ENCODE measurements at places on chromosomes 2 and 18.

- DNase-seq: no peak
These were observed 359.6 kb downstream of the MEIS1 start for GRCh38 chr2:66794551-66794950.

- DNase-seq: no peak
These were observed 14.4 kb upstream of the SALL3 start for GRCh38 chr18:78965260-78965659.

- no peak for DNase-seq
These were observed 20.2 kb downstream of the GREB1L start for GRCh38 chr18:21262244-21262643.

GRCh38 chr2:221104361-221104811, 467.7 kb downstream of the EPHA4 start:
- DNase-seq: no peak

DNA sequence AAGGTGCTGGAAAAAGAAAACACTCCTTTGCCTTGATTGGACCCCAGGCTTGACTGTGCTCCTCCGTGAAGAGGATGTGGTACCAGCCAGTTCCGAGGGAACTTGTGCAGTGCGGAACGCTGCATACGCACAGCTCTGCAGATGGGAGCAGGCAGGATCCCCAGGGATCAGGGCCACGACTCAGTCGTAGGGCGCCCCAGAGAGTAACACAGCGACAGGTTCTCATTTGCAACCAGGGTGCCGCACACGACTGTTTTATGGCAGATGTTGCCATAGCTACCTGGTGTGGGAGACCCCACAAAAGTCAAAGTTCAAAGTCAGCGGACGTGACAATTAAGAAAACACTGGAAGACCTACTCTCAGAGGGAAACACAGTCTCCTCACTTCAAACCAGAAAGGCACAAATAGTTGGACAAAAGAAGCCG, 779 bp downstream of the MALL start:
- no peak for DNase-seq

DNA sequence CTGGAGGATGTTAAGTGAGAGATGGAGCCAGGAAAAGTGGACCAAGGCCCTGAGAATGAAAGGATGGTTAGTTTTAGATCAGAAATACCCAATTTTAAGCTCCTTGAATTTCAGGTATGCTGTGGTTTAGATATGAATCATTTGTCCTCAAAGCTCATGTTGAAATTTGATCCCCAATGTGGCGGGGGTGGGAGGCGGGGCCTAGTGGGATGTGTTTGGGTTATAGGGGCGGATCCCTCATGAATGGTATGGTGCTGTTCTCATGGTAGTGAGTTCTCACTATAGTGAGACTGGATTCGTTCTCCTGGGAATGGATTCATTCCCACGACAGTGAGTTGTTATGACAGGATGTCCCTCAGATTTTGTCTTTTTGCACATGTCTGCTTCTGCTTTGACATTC, 11.4 kb downstream of the MYO5B start:
- no peak for DNase-seq

GRCh38 chr2:134308474-134309385, 54.9 kb downstream of the MGAT5 start:
- no peak for DNase-seq

GRCh38 chr2:172179045-172179701, 76.5 kb upstream of the DLX2 start:
- DNase-seq: no peak

DNA sequence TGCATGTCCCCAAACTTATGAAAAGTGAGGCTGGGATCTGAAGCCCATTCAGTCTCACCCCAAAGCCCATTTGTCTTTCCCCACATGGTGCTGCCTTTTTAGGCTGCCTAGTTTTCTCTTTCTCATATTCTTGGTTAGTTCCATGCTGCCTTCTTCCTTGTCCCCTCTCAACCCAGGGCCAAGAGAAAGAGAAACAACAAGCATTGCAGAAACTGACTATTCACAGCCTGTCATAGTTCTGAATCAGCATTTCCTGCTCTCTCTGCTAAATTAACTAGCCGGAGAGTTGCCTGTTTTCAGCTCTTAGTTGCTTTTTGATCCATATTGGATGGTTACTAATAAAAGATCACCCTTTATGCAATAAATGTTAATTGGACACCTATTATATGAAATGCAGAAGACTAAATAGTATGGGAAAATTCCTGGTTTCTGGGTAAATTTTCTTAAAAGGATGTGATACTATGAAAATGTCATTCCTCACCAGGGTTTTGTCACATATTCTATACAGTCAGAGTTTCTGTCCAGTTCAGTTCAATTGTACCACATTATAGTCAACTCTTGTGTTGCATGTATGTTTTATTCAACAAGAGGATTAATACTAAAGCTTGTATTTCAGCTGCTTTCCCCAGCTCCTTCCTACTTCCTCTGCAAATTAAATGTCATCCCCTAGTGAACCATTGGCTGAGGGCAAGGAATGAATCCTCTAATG, 246.5 kb downstream of the GALR1 start:
- DNase-seq: no peak

- DNase-seq: no peak
These were observed 589.0 kb upstream of the ACVR2A start for GRCh38 chr2:147255812-147256211.

DNA sequence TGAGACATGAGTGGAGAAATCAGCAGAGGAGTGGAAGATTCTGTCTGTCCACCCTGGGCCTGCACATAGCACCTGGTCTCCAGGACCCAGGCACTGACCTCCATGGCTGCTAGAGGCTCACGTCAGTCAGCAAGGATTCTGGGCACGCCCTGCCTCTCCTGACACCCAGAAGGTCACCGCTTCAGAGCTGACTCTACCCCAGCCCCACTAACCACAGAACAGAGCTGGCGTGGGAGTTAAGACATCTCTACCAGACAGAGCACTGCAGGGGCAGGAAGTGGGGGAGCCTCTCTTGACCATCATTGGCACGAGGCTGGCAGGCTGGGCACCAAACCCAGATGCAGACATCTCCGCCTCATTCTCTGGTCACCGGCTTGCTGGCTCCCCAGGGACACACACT, 3.0 kb downstream of the ADCY3 start:
- DNase-seq: no peak

DNA sequence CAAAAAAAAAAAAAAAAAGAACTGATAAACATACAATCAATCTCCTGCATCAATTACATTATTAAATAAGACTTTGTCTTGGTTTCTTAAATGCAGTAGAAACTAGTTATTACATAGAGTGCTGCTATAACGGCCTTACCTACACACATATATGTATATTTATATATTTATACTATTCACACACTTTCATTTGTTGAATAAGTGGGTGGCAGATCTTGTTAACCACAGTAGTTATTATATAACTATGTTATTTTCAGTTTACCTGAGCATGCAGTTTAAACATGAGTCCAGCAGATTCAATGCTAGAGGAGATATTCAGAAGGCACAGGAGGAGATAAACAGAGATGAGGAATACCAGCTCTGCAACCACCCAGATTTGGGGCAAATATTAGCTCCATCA, 81.5 kb upstream of the CD226 start:
- DNase-seq: no peak

- DNase-seq: no peak
These were observed 6.3 kb downstream of the STARD7 start for GRCh38 chr2:96202152-96202854.

DNA sequence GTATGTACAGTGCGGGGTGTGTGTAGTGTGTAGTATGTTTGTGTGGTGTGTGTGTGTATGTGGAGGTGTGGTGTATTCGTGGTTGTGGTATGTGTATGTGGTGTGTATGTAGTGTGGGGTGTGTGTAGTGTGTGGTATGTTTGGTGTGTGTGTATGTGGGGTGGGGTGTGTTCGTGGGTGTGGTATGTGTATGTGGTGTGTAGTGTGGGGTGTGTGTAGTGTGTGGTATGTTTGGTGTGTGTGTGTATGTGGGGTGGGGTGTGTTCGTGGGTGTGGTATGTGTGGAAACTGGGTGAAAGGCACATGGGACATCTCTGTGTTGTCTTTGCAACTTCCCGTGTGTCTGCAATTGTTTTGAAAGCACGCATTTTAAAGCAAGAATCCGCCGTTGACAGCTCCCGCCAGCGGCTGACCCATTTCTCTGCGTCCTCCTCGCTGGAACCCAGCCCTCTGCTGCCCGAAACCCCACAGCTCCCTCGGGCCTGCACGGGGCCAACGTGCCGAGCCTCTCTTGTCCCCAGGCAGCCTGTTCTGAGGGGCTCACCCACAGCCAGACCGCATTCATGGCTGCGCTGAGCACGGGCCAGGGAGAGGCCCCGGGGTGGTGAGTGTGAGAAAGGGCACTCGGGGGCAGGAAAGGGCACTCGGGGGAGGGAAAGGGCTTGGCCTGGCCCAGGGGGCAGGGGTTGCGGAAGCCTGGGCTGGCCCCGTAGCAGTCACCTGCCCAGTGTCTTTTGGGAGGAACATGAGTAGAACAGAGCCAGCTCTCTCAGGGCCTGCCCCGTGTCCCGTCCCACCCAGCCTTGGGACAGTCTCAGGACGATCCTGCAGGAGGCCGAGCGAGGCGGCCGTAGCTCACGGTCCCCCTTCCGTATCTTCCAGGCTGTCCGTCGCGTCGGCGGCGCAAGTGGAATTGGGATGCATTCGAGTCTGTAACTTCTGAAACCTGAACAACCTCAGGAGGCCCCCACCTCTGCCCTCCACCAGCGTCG, 61.4 kb downstream of the TWIST2 start:
- DNase-seq: no peak

DNA sequence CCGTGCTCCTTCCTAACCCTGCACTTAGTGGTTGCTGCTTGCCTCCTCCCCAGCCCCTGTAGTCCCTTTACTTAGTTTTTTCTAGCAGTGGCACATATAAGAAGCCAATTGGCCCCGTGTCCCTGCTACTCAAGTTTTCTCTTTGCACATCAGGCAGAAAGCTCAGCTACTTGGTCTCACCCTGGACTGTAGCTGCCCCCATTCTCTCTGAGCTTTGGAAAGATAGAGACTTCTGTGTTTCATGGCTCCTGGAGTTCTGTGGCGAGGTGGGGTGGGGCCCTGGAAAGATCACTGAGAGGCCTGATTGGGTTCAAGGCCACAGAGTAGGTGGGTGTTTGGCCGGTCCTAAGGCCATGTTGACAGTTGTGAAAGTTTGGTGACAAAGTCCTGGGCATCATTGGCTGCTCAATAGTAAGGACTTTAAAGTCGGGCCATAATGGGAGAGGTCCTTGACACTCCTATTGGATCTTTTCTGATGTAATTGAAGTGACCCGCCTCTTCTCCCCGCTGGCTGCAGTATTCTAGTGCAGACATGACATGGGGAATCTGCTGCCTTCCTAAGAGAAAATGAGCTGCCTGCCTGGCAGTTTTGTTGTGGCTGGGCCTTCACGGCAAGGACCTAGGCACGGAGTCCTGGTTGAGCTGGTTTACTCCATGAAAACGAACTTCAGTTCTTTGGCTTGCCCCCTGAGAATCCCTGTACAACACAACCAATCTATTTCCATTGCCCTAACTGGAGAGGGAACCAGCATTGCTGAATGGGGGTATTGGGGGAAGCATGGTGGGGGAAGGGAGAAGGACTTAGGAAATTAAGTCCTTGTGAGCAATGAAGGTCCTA, 26.2 kb upstream of the CYP27A1 start:
- DNase-seq: no peak

DNA sequence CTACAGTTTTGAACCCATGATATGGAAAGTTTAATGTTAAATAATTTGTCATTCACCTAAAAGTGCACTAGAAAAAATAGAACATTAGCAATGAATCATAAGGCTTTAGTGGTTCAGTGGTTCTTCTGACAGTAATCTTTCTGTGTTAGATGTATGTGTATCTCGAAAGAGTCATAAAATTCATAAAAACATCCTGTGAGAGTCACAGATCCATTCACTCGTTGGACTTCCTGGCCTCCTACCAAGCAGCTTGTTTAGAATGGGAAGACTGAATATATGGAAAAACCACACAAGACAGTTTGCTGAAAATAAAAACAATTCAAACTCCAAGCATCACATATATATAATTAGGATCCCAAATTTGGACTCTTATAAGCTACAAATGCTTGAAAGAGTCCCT, 34.8 kb downstream of the ADNP2 start:
- no peak for DNase-seq

DNA sequence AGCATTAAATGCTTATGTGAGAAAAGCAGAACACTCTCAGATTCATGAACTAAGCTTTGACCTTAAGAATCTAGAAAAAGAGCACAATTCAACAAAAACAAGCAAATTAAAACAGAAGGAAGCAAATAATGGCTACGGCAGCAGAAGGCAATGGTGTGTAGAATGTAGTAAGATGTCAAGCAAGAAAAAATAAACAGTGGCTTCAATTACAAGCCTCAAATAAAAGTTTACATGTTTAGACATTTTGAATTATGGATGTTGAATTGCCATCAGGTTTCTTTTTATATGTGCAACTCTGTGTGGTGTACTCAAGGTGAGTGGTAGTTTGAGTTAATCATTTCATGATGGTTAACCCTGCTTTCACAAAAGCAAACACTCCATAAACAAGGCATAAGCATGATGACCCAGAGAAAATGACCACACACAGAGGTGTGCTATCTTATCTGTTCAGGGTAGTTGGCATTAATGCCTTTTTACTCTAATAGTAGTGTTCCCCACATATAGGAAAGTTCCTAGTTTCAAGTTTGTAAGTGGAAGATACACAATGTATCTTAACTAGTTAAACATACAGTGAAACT, 207.1 kb downstream of the FIGN start:
- DNase-seq: no peak

DNA sequence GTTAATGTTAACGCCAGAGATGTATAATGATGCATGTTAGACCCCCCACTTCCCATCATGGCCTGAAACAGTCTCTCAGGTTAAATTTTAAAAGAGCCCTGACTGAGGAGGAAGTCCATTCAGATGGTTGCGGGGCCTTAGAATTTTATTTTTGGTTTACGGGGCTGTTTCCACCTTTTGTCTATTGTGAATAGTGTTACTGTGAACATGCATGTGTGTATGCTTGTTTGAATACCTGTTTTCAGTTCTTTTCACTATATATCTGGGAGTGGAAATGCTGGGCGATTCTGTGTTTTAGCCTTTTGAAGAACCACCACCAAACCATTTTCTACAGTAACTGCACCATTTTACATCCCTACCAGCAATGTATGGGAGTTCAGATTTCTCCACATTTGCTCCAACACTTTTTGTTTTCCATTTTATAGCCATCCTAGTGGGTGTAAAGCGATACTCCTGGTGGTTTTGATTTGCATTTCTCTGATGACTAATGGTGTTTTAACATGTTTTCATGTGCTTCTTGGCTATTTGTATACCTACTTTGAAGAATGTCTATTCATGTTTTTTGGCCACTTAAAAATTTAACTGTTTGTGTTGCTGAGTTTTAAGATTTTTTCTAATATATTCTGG, 133.0 kb downstream of the MYO3B start:
- no peak for DNase-seq

GRCh38 chr2:85221067-85221691, 88.0 kb downstream of the TCF7L1 start:
- no peak for DNase-seq

DNA sequence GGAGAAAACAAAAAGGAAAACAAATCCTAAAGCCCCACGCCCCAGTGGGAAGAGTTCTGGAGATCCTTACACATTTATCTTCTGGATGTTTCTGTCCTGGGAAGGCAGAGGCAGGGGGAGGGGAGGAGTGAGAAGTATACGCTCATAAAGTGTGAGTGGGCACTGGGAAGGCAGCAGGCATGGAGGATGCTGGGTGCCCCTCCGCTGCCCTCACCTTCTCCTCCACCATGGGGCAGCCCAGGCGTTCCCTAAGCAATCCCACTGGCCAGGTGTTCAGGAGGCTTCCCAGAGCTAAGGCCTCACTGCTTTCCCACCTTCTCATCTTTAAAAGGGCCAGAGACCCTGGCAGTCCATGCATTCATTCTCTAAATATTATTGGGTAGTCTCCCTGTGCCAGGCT, 112.0 kb upstream of the SMAD2 start:
- no peak for DNase-seq

GRCh38 chr2:235486729-235487128, 7.1 kb upstream of the AGAP1 start:
- DNase-seq: no peak

GRCh38 chr2:284896-285492, 2.9 kb downstream of the ALKAL2 start:
- DNase-seq: no peak

All from Caco-2 (cell line).